ENCODE measurements at places on chromosomes 12 and 14. TPM values are rescaled to one million over a fixed set of nuclear protein-coding genes. Genes with fewer than 3 reads are reported as not detected.

The MDM1 gene
- 22.1 TPM for total RNA-seq

- DNase-seq, result no peak
Observed at GRCh38 chr14:88256997-88257950, 65.8 kb downstream of the KCNK10 start.

GRCh38 chr12:24027352-24027751 lies 77.9 kb upstream of the SOX5 start:
- no peak for DNase-seq

GRCh38 chr14:53744857-53745256 lies 211.8 kb downstream of the BMP4 start:
- DNase-seq, result no peak

DNA sequence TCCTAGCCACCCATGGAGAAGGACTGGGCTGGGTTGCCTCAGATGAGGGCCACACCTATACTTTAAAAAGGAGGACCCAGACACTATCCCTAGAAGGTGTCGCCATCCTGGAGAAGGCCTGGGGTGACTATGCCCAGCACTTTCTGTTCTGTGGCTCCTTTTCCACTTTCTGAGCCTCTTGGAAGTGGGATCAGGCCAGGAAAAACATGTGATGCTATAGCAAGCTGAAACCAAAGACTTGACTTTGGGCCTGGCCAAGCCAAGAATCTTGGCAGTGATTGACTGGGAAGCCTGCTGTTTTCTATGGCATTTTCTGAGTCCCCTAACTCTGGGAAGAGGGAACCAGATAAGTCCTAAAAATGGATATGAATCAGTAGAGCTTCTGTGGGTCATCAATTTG lies 332.3 kb downstream of the ZFP36L1 start:
- no peak for DNase-seq

- DNase-seq, result no peak
Observed at GRCh38 chr12:56644654-56645053, 1.1 kb downstream of the ATP5F1B start.

DNA sequence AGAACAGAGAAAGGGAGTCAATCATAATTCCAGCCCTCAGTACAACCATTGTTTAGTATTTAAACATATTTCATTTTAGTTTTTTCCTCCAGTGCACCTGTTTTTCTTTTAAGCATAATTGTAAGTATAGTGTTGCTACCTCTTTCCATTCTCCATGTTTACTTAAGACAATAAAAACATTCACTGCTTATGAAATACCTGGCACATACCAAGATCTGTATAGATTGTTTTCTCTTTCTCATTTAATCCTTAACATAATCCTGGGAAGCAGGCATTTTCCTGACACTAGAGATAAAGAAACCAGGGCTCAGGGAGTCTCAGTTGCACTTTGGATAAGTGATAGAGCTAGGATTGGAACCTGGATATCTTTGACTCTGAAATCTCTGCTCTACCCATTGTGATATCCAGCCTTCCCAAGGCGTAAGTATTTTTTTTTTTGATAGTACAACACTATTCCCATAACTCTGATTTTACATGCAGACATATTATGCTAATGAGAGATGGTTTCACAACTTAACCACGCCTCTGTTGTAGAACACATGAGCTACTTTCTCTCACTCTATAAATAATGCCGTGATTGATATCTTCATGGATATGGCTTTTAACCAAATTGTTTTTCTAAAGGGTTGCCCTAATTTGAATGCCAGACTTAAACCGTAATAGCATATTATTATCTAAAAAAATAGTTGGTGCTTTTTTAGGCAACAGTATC lies 11.8 kb upstream of the KRT7 start:
- no peak for DNase-seq

DNA sequence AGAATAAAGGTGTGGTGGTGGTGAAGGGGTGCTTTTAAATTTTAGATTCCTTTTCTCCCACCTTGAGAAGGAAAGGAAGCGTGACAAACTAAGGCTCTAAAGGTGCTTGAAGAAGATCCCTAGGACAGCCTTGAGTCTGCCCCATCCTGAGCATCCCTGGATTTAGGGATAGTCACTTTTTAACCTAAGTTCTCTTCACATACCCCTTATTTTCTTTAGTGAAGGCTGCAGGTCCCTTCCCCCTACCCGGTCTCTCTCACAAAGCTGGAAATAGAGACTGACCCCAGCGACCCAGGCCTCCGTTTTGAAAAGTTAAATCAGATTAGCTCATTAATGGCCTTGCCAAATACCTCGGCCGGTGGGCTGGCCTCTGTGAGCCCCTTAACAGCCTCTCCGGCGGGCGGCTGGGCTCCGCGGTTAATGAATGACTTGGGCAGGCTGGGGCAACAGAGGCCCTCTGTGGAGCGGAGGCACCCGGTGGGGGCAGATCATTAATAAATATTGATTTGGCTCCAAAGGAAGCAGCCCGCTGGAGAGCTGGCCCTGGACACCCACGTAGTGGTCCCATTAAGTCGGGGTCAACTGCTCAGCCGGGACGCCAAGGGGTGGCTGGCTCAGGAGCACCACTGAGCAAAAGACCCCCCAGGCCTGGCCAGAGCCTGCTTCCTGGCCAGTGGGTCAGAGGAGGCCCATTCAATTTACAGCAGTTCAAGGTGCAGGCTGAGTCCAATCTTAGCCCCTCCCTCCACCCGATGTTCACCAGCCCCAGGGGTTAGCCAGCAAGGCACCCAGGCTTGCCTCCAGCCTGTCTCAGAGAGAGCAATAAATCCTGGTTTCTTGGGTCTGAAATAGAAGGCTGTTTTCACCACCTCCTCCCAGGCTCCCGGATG lies 31.8 kb downstream of the PAH start:
- DNase-seq, result no peak

- DNase-seq, result no peak
Observed at GRCh38 chr14:65103150-65103760, 938 bp upstream of the MAX start.

DNA sequence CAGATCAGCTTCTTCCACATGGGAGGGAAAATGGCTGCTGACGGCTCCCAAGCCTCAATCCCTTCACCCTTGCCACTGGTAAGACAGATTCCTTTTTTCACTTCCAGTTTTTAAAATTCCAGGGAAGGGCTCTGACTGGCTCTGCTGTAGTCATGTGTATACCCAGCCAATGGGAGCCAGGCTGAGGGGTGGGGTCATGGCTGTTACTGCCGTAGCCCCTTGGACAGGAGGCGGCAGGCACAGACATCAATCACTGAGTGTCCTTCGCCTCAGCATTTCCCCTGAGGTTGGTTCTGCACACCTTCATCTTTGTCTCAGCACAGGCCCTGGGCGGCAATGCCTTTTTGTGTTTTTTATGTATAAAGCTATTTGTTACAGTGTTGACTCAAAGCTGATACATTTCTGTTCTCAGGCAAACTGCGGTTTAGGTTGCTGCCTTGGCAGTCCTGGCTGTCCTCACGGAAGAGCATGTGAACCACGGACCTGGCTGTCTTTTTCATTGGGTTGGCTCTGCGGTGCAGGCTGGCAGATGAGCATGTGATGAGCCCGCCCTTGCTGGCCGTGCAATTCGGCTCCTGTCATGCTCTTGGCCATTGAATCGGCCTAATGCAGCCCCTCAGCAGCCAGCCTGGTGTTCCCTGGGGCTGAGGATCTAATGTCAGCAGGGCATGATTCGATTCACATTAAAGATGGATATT lies 74.3 kb downstream of the PPM1A start:
- no peak for DNase-seq

GRCh38 chr14:48325486-48325885 lies 650.1 kb upstream of the MDGA2 start:
- no peak for DNase-seq

- no peak for DNase-seq
Observed at GRCh38 chr12:22477894-22478287, 66.5 kb downstream of the C2CD5 start.

The ENDOU gene
- total RNA-seq, result 2.9 TPM

DNA sequence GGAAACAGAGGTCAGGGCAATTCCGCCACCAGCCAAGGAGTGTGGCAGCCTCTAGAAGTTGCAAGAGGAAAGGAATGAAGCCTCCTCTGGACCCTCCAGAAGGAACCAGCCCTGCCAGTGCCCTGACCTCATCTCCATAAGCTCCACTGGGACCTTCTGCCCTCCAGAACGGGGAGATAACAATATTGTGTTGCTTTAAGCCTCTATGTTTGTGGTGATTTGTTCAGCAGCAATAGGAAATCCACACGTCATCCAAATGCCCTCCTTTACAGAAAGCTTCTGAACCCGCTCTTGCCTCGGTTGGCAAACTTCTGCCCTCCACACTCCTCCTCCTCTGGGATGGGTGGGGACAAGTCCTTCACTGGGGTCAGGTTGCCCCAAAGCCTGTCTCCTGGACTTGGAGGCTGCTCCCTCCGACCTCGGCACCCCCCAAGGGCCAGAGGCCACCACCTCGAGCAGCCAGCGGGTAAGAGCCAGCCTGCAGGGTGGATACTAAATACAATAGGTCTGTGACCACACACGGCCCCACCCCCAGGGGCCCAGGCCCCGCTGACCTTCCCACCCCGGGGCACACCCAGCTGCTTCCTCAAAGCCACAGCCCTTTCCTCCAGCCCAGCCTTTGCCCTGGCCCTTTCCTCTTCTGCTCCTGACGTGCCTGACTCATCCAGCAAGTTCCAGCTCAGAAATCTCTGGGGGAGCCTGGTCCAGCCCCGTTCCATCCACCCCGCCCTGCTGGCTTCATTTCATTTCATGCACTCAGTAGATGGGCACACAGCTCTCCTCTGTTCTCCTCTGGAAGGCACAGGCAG lies 58.7 kb upstream of the NCOR2 start:
- peak; percentile 94 for DNase-seq

DNA sequence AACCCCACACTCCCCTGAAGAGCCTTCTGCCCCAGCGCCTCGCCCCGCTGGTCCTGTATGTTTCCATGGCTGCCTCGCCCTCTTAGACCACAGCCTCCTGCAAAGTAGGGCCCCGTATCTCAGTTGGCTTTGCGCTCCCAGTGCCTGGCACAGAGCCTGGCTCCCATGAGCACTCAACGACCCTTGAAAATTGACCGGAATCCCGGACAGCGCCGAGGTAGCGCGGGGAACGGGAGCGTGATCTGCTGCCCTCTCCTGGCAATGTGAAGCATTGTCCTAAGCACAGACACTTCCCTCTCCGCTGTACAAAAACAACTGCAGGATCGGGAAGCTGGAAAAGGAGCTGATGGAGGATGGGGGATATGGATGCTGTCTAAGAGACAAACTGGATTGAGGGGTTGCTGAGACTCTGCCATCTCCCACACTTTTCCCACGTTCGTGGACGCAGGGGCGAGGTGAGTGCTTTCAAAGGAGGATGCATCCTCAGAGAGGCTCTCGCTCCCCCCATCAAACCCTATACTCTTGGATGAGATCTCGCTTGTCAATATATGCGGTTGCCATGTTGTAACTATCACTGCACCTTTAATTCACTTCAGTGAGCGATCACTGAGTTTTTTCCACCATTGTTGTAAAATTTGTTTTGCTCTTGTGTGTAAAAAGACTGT lies 10.7 kb upstream of the FKBP4 start:
- DNase-seq, result peak; percentile 64

GRCh38 chr12:71240946-71241345 lies 83.1 kb upstream of the TSPAN8 start:
- no peak for DNase-seq

DNA sequence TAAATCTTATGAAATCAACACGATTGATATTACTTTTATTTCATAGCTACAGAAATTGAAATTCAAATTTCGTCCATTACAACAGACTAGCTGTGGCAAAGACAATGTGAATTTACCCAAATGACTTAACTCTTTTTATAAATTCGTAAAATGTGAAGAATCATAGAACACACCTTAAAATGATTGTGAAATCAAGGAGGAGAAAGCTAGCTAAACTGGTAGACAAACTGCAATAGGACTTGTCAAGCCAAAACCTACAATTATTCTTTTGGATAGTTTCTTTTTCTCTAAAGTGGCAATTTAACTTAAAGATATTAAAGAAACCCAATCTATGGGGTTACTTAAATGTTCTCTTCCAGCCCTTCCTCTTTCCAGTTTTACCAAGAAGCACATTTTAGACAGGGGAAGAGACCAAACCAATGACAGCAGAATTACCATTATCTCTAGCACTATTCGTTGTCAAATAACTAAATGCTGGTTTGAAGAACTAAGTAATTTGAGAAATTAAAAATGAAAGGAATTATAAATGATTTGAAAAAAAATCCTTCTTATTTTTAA lies 807 bp upstream of the SLC16A7 start:
- no peak for DNase-seq

GRCh38 chr12:12934556-12934955 lies 17.4 kb downstream of the GPRC5D start:
- DNase-seq, result no peak

GRCh38 chr12:15982921-15983320 lies 71.8 kb downstream of the DERA start:
- DNase-seq, result no peak

DNA sequence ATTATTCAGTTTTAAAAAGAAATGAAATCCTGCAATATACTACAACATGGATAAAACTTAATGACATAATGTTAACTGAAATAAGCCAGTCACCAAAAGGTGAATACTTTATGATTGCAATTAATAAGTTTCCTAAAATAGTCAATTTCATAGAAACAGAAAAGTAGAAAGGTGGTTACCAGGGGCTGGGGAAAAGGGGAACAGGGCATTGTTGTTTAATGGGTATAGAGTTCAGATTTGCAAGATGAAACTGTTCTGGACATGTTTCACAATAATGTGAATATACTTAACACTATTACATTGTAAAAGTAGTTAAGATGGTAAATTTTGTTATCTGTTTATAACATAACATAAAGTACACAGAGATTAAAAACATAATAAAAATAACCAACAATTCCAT lies 550.9 kb downstream of the CCER1 start:
- no peak for DNase-seq

The SLC25A21 gene
- total RNA-seq, result 1.7 TPM

- DNase-seq, result no peak
Observed at GRCh38 chr12:88733008-88733407, 152.7 kb upstream of the KITLG start.

- DNase-seq, result no peak
Observed at GRCh38 chr12:84361651-84362551, 550.7 kb downstream of the SLC6A15 start.

DNA sequence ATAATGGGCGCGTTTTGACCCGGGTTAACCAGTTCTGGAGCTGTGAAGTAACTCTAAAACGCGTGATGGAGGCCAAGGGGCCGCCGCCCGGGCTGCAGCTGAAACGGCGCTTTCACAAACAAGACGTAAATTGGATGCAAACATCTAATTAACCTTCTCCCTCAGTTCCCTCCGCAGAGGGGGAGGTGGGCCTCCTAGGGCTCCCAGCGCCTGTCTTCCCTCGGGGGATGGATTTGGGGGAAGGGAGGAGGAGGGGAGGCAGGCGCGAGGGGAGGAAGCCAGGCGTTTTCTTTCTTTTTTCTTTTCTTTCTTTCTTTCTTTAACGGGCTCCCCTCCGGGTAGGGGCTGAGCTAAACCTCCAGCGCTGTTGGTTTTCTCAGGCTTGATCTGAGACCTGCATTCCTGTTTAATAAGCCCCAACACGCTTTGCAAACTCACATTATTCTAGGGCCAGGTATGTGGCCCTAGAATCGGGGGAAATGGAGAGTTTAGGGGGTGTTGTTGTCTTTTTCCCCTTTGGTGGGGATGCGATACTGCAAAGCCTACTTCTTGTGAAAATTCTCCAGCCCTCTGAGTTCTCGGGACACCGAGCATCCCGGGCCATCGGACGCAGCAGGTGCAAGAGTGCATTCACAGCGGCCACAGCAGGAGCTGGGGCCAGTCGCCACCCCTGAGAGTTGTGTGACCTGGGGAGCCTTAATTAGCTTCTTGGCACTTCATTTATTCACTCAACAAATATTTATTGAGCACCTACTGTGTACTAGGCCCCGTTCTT lies 43.6 kb upstream of the LHX5 start:
- DNase-seq, result no peak

- DNase-seq, result no peak
Observed at GRCh38 chr14:71628433-71628832, 303.8 kb upstream of the RGS6 start.
